ENCODE measurements at places on chromosomes 6 and 20. TPM values are rescaled to one million over a fixed set of nuclear protein-coding genes. Genes with fewer than 3 reads are reported as not detected.

- no peak for DNase-seq
Measured at GRCh38 chr6:33815854-33816253, 12.1 kb upstream of the MLN start.

DNA sequence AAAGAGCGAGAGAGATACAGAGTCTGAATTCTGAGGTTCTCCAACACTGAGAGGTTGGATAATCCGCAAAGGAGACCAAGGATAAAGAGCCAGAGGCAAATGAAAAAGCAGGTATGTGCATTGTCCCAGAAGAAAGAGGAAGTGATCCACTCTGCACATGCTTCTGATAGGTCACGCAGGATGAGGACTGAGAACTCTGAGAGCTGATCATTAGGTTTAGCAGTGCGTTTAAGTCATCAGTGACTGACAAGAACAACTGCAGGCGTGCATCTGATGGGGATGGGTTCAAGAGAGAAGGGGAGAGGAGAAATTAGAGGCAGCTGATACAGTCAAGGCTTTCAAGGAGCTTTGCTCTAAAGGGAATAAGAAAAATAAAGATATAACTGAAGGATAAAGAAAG is 301.2 kb upstream of the SGK1 start:
- no peak for DNase-seq

GRCh38 chr20:52859156-52859876 is 112.8 kb upstream of the TSHZ2 start:
- no peak for DNase-seq

- no peak for DNase-seq
Measured at GRCh38 chr6:1821513-1822183, 211.9 kb downstream of the FOXC1 start.

GRCh38 chr6:123533862-123534648 is 102.7 kb downstream of the TRDN start:
- no peak for DNase-seq

DNA sequence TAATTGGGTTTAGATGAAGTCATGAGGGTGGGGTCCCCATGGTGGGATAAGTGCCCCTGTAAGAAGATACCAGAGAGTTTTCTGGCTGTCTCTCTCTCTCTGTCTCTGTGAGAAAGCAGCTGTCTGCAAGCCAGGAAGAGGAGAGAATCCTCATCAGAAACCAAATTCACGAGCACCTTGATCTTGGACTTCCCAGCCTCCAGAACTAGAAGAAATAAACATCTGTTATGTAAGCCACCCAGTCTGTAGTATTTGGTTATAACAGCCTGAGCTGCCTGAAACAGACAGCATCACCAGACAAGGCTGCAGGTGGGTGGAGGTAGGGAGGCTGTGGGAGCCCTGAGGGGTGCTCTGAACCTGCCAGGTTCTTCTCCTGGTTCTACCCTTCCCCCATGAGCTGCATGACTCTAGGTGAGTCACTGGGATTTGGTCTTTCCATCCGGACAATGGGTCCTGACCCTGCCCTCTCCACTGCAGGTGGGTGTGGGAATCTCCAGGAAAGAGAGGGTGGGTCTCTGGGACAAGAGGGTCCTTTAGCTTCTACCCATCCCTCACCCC is 34.3 kb upstream of the VEGFA start:
- no peak for DNase-seq

Gene NKX2-4
- not detected for total RNA-seq

DNA sequence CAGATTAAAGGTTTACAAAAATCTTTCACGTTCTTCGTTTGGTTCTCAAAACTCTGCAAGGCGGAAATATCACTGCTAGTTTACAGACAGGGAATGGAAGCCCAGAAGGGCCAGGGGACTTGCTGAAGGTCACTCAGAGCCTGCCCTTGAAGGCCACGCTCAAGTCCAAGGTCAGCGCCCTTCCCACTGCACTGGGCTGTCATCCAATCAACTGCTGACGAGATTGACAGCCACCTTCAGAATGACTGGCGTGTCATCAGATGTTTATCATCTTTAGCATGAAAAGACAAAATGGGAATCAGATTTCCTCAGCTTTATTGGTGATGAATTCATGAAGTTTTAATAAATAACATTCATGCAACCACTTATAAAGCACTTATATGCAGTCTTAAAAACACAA is 16.5 kb downstream of the RNASET2 start:
- DNase-seq, result no peak

Gene GRM1
- not detected for total RNA-seq

- DNase-seq, result no peak
Measured at GRCh38 chr6:134253681-134254080, 64.2 kb downstream of the SGK1 start.

GRCh38 chr6:167683028-167683862 is 143.5 kb upstream of the AFDN start:
- DNase-seq, result peak; percentile 69

Gene EYS
- total RNA-seq, result not detected

- no peak for DNase-seq
Measured at GRCh38 chr20:59819496-59820203, 113.8 kb downstream of the SYCP2 start.

GRCh38 chr20:51886891-51887608 is 84.7 kb upstream of the SALL4 start:
- no peak for DNase-seq

Gene L3MBTL1
- 4.2 TPM for total RNA-seq

Gene KIFC1
- not detected for total RNA-seq

Measured in psoas muscle (tissue), 8 donors.